ENCODE measurements at places on chromosomes 12 and 14.

- no peak for DNase-seq
These were observed 75.0 kb downstream of the EP400 start for GRCh38 chr12:132024758-132025157.

GRCh38 chr14:69594846-69595245, 16.6 kb upstream of the SUSD6 start:
- no peak for DNase-seq

DNA sequence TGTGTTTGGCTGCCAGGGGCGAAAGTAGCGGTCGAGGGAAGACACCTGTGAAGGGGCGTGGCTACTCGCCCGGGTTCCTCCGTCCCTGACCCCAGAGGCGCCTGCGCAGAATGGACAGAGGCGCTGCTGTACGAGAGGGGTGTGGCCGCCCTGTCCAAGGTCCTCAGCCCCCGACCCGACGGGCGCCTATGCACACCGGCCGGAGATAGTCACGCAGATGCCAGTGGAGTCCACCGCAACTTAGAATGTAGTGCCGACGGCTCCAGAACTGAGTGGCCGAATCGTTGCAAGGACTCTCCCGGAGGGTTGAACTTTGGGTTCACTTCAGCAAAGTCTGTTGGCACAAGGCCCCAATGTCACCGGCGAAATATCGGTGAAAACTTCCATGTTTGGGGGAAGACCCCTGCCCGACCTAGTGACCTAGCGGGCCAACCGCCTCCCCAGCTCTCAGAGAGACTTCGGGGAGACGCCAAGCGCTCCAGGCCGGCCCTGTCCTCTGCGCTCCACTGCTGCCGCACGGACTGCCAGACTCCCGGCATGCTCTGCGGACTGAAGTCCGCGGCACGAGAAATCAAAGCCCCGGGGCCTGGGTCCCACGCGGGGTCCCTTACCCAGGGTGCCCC, 541 bp upstream of the RNU6-7 start:
- DNase-seq, result peak; percentile 80

DNA sequence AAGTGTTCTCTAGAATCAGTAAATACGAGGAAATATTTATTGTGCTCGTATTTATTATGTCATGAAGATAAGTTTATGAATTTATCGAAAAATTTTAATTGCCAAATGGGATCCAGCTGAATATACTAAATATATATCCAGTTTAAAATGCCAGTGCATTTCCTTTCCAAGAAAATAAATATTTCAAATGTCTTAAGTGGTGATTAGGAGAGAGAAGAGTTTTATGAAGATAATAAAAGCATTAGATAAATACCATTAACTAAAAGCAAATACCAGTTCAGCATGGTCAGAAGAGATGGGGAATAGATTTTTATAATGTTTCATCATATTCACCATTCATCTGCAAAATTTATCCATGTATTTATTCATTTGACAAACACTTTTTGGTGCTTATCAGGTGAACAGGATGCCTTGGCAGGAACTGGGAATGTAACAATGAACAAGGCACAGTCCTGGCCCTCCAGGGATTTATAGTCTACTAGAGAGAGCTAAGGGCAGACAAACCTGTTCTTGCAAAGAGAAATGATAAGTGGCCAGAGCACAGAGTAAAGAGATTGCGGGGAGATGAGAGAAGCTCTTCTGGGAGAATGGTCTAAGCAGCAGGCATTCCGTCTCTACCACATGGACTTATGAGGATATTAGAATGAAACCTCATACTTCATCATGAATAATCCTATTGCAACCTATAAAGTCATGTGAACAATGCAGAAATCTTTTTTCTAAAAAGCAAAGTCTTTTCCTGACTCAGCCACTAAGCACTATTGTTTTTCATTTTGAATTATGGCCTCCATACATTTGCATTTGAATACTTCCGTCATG, 143.7 kb upstream of the ABCD2 start:
- no peak for DNase-seq

DNA sequence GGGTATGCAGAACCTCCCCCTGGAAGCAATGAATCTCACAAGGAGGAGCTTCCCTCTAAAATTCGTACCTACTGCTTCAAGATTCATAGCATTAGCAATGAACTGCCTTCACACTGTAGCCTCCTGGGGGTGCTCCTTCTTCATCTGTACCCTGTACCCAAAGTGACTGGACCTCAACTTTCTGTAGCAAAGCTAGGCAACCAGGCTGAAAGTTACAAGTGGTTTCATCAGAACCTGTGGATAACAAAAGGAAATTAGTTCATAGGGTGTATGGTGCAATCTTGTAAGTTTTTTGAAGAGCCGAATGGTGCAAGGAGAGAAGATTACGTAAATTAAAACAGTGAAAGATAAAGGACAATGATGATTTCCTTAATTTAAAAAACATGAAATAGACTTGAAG, 1541.7 kb upstream of the FLRT2 start:
- no peak for DNase-seq

DNA sequence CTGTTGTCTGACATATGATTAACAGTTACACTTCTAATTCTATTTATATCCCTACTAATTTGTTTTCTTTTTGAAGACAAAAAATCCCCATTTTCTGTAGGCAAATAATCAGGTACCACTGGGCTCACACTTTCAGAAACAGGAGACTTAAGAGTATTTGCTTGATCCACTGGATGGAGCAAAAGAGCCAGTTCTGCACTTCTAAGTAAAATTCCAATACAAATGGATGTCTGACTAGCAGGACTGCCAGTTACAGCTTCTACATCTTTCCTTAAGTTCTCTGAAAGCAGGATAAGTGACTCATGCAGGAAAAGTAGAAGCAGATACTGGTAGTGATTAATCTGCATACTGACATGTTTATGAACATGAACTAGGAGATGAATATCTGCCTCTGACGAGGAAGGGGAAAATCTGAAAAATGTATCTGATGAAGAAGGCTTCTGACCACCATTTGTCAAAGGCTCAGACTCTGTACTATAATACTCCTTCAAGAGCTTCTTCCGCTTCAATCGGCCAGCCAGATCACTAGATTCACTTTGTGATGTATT, 73.8 kb upstream of the ANKS1B start:
- no peak for DNase-seq

GRCh38 chr12:104827587-104827986, 130.5 kb downstream of the SLC41A2 start:
- no peak for DNase-seq

- DNase-seq, result no peak
These were observed 81.9 kb upstream of the TSPAN8 start for GRCh38 chr12:71239731-71240130.

GRCh38 chr14:75831455-75831854, 150.3 kb downstream of the TGFB3 start:
- DNase-seq, result no peak

DNA sequence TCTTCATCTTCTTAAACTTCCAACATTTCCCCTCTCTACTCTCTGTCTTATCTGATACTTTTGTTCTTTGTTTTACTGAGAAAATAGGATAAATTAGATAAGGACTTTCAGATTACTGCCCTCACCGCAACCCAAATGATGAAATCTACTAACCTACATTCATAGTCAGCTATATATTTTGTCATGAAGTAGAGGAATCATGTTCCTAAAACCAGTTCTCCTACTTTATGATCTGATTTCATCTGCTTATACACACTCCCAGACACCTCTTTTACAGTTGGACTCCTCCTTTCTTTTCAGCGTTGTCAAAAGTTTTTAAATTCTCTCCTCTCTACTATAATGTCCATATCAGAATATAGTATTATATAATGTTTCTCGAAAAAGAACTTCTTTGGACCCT, 29.7 kb downstream of the MGAT4C start:
- no peak for DNase-seq

- no peak for DNase-seq
These were observed 1277.4 kb downstream of the LRFN5 start for GRCh38 chr14:42884100-42884499.

- no peak for DNase-seq
These were observed 11.3 kb upstream of the SMCO3 start for GRCh38 chr12:14825256-14825655.

- DNase-seq, result no peak
These were observed 221.2 kb upstream of the FLRT2 start for GRCh38 chr14:85308531-85309300.

- DNase-seq, result no peak
These were observed 183.4 kb upstream of the PPFIA2 start for GRCh38 chr12:81942594-81942993.

DNA sequence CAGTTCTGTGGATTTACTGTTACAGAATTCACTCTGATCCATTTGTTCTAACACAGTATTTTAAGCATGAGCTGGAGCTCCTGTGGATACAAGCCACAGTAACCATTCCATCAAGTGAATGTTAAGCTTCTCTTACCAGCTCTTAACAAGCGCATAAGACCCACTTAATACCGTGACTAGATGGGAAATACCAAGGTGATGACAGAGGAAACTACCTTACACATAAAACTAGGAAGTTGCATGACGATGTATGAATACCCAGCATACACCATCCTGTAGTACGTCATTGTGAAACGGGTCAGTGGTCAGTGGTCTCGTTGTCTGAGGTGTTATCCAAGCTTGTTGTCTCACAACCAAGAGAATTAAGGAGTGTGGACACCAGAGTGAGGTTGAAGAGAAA, 2.0 kb upstream of the GALC start:
- DNase-seq, result no peak

DNA sequence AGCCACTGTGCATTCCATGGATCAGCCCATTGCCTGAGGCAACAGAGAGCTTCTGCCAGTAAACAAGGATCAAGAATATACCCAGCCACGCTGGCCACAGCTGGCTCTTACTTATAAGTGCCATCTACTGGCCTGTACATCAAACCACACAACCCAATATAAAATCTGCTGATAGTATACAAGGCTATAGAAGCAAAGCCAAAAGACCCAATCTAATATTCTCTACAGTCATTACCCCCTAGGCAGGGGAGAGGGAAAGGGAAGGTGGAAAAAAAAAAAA, 4.4 kb upstream of the FAM186B start:
- DNase-seq, result no peak

- no peak for DNase-seq
These were observed 74.7 kb downstream of the APAF1 start for GRCh38 chr12:98719515-98720504.

- no peak for DNase-seq
These were observed 33.5 kb upstream of the TCL1B start for GRCh38 chr14:95652690-95653089.

GRCh38 chr12:131441060-131441396, 269.9 kb upstream of the SFSWAP start:
- no peak for DNase-seq

DNA sequence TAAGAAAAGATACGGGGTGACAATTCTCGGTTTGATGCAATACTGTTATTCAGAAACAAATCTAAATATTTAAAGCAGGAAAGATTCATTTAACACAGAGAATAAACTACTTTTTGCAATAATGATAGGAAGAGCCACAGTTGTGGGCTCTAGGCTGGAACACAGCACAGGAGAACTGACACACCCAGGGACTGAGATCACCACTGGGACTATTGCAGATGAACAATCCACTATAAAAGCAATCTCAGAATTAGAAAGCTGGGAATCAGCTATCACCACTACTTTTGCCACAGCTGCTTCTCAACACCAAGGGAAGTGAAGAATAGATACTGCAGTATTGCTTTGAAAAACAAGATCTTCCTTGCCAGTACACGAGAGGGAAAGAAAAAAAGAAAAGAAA, 4.1 kb upstream of the PIK3C2G start:
- DNase-seq, result no peak

DNA sequence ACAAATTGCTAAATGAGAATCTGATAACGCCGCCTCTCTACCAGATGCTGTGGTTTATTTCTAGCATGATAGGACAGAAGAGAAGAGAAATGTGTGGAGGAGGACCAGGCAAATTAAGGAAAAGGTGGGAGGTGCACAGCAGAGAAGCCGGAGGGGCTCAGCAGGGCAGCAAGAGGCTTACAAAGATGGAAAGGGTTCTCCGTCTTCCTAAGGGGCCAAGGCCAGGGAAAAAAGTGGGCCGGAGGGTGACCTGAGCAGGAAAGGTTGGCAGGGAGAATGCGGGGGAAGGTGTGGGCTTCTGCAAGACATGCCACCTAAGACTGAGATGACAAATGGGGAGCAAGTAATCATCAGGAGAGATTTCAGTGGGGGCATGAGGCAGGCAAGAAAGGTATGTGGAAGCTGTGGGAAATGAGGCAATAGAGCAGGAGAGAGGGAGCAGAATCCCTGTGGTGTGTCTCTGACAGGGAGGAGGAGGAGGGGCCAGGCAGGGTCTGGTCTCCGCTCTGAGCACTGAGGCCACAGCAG, 18.7 kb downstream of the MANSC1 start:
- DNase-seq, result no peak

- DNase-seq, result peak; percentile 81
These were observed 568 bp downstream of the PPM1A start for GRCh38 chr14:60249321-60250256.

GRCh38 chr12:120710031-120710804, at the start of gene UNC119B:
TSS of gene UNC119B (plus strand) at chr12:120710458. CDS start at chr12:120710475, 17 bp downstream.
- peak; percentile 64 for DNase-seq

GRCh38 chr14:100078216-100078803, 13.1 kb downstream of the EVL start:
- no peak for DNase-seq

- no peak for DNase-seq
These were observed 19.5 kb upstream of the GOLGA5 start for GRCh38 chr14:92774572-92774971.

DNA sequence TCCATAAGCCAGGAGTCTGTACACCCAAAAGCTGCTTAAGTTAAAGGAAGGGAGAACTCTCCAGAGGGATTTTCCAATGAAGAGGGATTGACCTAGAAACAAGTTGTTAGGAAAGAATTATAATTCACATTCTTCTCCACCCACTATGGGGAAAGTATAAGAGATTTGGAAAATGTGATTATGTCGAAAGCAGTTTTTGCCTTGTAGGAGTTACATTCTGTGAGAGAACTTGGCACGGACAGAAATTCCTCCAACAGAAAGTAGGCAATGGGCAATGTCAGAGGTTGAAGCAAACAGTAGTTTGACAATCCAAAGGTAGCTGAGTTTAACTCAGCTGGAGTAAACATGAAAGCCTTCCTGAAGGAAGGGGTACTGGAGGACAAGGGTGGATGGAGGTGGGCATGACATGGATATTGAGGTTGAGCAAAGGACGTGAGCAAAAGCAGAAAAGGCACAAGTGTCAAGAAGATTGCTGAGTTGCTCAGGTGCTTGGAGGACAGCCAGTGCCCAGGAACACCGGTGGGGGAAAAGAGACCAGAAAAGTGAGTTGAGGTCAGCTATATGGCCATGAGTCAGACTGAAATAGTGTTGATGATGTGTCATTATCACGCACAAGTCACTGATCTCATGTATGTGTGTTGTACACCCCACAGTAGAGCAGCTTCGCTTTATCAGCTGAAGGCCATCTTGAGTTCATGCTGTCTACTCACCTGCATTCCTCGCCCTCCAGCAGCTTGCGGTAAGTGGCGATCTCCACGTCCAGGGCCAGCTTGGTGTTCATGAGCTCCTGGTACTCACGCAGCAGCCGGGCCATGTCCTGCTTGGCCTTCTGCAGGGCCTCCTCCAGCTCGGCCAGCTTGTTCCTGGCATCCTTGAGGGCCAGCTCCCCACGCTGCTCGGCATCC, 4.0 kb downstream of the KRT5 start:
- no peak for DNase-seq

GRCh38 chr12:64352181-64352580, 38.4 kb downstream of the C12orf56 start:
- DNase-seq, result no peak
